ENCODE measurements at places on chromosomes 12 and 14.

- DNase-seq: no peak
Measured at GRCh38 chr12:9198012-9198411, 10.2 kb downstream of the PZP start.

GRCh38 chr12:104166465-104166864 is 28.5 kb upstream of the NFYB start:
- DNase-seq: no peak

GRCh38 chr12:40015345-40015744 is 90.5 kb downstream of the SLC2A13 start:
- DNase-seq: no peak

GRCh38 chr14:71235875-71236274 is 328.6 kb downstream of the PCNX1 start:
- DNase-seq: no peak

DNA sequence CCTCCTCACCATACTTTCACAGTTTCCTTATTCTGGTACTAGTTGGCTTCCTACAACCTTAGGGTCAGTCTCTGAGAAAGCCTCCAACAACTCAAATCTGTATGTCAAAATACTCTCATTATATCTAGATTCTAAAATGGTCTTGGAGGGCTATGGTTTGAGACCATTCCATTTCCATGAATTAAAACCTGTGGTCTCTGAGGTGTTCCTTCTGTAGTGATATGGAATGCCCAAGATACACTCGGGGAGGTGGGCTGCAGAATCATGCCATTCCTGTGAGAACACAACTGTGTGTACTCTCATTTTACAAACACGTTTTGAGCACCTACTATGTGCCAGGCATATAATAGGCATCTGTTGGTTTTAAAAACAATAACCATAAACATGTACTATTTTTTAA is 74.0 kb downstream of the FERMT2 start:
- DNase-seq: no peak

- DNase-seq: no peak
Measured at GRCh38 chr14:69760810-69761209, 6.1 kb upstream of the SRSF5 start.

GRCh38 chr12:30769802-30770201 is 15.1 kb upstream of the CAPRIN2 start:
- DNase-seq: no peak

DNA sequence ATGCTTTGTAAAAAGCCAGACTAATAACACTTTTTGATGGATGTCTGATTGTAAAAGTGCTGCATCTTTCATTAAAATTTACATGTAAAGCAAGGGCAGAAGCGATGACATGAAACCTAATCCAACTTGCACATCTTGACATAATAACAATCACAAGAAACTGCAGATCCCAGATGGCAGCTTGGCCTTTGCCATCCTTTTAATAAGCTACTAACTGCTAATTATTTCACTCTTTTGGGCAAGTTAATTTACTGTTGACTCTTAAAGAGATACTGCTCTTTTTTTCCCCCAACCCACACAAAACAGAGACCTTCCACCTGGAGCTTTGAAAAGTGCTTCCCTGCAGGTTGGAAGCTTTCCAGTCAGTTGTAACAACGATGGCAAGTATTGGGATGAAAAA is 137.5 kb downstream of the NRXN3 start:
- DNase-seq: no peak

DNA sequence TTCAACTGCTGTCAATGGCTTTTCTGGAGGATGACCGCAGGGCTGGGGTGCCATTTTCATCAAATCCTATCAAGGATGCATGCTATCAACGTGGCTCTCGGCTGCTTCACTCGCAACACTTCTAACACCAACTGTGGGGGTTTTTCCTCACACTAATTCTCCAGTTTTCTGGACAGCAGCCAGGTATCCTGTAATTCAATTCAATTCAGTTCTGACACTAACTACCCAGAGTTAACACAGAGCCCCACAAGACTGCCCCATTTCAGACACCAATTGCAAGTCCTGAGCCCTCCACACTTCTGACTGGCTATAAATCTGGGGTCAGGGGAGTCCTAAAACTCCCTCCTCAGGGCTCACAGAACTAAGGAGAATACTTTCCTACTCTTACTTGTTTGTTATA is 55.3 kb upstream of the TMCC3 start:
- no peak for DNase-seq

- DNase-seq: no peak
Measured at GRCh38 chr12:128583453-128583852, 240.3 kb downstream of the SLC15A4 start.

DNA sequence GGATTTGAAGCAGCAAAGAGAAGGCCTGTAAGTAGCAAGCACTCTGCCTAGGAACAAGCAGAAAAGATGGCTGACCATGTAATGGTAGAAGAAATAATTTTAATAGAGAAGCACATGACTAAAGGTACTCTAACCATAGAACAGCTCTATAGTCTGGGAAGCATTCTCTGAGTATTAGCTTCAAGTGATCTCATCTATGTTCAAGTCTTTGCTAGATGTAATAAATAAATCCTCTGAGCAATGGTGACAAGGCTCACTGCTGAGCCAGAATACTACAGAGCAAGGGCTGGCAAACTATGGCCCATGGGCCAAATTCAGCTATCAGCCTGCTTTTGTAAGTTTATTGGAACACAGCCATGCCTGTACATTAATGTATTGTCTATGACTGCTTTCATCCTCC is 84.8 kb downstream of the PEBP1 start:
- DNase-seq: no peak

GRCh38 chr14:85529803-85530574 is at the start of gene FLRT2:
Gene FLRT2 (plus strand): TSS chr14:85530144. CDS start chr14:85621515, 91,371 bp downstream.
- DNase-seq: no peak

DNA sequence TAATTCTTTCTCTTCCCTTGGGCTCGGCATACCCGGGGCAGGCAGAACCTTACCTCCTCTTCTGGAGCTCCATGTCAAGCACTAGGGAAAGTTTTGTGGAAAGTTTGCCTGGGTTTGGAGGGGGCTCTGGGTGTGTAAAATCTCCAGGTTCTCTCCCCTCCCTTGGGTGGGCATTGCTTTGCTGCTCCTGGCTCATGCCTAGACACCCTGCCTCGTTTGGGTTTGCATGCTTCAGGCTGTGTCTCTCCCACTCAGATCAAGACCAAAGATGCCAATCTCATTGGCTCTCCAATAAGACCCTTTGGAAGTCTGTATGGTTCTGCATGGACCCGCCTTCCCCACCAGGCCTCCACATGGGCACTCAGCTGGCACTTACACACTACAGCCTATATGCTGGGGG is 6.2 kb upstream of the KRT2 start:
- DNase-seq: no peak

- no peak for DNase-seq
Measured at GRCh38 chr14:71238835-71239234, 331.6 kb downstream of the PCNX1 start.

DNA sequence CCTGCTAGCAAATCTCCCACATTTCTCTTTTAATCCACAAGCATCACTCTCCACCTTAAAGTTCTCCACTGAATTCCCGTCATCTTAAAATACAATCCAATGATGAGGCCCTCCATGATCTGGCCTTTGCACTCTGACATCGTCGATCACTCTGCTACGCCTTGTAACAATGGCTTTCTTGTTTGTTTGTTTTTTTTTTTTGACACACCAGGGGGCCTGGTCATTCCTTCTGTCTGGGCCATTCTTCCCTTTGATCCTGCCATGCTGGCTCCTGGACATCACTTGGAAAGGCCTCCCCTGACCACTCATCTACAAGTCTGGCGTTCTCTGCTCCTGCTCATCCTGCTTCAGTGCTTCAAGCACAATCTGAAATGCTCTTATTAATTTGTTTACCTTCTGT is 233.5 kb downstream of the PPM1H start:
- DNase-seq: no peak

- no peak for DNase-seq
Measured at GRCh38 chr12:54497883-54498282, 331 bp downstream of the NCKAP1L start.

Data from stimulated activated CD4-positive, alpha-beta T cell treated with anti-CD3 and anti-CD28 coated beads, TNF-alpha, amount 100 ng/mL, for 24 hours (primary cell).